Right hindlimb (tissue), 1 donor: ENCODE measurements at places on chromosomes 7 and 10.

- DNase-seq = no peak
Observed at GRCh38 chr7:128322040-128322643, 21.6 kb downstream of the RBM28 start.

- peak; percentile 32 for DNase-seq
Observed at GRCh38 chr10:132974886-132975830, 32.8 kb upstream of the CFAP46 start.

DNA sequence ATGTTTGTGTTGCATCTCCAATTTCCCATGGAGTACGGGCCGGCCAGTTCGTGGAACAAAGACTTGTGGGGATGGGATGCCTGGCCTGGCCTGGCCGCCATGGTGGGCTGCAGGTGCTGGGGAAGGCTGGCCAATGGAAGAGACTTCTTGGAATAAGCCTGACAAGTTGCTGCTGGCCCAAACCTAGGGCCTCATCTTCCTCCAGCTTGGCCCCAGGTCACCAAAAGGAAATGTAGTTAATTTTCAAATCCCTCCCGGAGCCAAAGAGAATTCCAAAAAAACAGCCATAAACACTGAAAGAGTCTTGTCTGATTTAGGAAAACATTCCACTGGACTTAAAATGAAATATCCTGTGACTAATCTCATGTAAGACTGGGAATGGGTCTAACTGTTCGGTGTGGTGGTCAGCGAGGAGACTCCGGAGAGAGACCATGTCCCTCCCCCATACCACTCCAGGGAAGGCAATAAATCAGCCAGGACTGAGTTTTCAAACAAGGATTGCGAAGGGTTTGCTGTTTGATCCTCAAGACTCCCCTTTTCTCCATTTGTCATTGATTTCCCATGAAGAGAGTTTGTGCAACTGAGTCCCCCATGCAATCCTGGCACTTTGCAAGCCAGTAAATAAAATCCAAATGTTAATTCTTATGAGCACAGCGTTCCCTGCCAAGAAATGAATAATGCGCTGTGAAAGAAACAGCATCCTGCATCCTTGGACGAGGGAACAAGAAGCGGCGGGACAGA, 128.7 kb upstream of the HABP2 start:
- DNase-seq = peak; percentile 94

DNA sequence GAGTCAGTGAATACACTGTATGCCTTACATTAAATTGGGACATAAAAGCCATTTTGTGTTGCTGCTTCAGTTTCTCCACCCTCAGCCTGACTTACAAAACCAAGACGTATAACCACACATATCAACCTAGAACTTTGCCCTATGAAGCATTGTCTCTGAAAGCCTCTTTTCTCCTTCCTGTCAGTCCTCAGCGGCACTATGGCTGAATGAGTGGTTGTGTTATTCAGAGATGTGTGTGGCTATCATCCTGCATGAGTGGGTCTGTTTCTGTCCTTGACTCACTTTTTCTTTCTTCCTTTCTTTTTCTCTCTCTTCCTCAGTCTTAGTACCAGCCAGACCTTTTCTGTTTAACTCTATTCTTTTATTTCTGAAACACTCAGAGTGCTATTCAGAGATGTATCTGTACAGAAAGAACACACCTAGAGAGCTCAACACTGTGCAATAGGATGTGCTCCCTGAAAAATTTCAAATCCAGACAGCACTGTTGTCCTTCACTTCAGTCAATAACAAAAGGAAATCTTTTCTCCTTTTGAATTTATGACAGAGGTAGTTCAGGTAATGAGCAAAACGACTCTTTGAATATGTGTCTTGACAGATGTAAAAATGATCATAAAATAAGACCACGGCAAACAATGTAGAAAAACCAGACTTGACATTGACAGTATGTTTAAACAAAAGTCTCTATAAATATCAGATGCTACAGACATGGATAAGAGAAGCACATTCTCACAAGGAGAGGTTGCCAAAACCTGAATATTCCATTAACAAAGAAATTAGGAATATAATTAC, 163.3 kb upstream of the FEZF1 start:
- no peak for DNase-seq
